Stimulated activated CD8-positive, alpha-beta memory T cell treated with anti-CD3 and anti-CD28 coated beads, Interleukin-4, amount 100 ng/mL, for 1 hour (primary cell): ENCODE measurements at places on chromosomes 11 and 22.

GRCh38 chr11:128892866-128893565 lies 1.9 kb downstream of the KCNJ5 start:
- DNase-seq: no peak

GRCh38 chr11:12170501-12170900 lies 60.1 kb downstream of the MICAL2 start:
- no peak for DNase-seq

- DNase-seq: no peak
These were observed 63.3 kb upstream of the GRIK4 start for GRCh38 chr11:120448240-120448639.

- no peak for DNase-seq
These were observed 61.4 kb upstream of the OLFML1 start for GRCh38 chr11:7423946-7424345.

- DNase-seq: no peak
These were observed 31.5 kb downstream of the SLC35F2 start for GRCh38 chr11:107827041-107827440.

DNA sequence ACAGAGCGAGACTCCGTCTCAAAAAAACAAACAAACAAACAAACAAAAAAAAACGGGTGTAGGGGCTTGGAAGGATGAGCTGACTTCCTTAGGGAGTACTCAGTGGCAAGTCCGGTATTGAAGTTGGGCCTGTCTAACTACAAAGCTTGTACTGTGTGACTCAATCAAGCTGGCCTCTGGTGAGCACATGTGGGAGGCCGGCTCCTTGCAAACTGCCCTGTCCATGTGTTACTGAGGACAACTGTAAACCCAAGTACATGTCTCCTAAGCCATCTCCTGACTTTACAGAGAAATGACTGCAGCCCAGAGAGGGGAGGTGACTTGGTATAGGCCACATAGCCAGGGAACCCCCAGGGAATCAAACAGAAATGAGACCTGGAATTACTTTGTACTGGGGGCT lies 11.6 kb downstream of the RIBC2 start:
- no peak for DNase-seq

GRCh38 chr11:114216796-114217180 lies 79.4 kb upstream of the NNMT start:
- DNase-seq: no peak

DNA sequence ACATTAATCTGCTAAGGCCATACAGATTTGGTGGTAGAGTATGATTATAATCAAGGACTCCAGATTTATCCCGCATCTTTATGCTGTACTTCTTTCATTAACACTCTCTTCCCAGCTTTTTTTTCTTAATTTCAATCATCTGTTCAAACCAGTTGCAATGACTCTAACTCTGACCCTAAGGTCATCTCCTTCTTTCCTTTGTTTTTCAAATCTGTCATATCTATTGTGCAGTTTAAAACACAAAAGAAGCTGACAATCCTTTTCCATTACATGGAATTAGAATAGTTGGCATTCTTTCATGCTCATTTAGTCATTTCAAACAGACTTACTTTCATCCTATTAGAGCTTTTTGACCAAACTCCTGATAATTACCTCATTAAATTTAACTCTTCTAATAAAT lies 53.6 kb upstream of the GRM5 start:
- DNase-seq: no peak

DNA sequence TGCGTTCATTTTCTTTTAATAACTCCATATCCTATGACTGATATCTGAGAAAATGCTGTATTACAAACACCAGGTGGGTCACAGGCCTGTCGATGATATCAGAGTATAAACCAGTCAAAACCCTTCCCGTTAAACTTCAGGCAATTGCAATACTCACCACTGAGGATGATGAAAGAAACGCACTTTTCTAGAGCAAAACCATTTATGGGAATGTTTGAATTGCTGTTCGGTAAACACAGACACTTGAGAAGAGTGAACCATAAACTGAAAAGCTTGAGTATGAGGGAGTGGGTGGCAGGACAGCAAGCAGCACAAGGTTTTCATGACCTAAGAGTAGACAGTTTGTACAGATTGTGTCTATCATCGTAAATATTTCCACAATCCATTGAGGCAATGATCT lies 139.8 kb upstream of the CEP126 start:
- no peak for DNase-seq

DNA sequence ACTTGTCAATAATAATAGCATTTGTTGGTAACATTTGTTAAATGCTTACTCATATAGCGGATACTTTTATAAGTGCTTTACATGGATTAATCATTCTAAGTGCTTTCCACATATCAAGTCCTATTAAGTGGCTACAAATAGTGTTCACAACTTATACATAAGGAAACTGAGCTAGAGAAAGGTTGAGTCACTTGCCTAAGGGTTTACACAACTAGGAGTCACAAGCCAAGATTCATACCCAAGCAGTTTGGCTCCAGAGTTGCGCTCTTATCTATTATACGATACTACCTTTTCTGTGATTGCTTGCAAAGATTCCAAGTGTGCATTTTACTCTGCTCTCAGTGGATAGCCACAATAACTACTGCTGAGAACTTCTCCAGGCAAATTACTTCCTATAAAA lies 215.9 kb upstream of the CCDC90B start:
- no peak for DNase-seq

DNA sequence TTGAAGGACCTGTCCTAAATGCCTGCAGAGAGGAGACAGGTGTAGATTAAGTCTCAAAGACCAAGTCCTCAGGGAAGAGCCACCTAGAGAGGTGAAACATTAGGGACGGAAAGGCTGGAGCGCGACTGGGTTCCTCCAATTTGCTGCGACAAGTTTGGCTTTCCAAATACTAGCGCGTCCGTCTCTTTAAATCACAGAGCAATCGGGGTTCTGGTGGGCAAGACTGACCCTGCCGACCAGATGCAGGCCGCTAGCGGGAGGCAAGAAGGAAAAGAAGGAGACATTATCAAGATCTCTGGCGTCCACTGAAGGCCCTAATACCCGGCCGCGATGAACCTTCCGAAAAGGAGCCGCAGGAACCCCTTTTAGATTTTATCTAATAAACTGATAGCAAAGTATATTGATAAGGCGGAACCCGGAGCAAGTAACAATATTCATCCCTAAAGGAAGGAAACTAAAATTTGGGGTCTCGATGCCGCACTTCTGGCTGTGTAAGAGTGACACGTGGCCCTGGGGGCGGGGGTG lies 128.2 kb upstream of the C11orf58 start:
- no peak for DNase-seq

DNA sequence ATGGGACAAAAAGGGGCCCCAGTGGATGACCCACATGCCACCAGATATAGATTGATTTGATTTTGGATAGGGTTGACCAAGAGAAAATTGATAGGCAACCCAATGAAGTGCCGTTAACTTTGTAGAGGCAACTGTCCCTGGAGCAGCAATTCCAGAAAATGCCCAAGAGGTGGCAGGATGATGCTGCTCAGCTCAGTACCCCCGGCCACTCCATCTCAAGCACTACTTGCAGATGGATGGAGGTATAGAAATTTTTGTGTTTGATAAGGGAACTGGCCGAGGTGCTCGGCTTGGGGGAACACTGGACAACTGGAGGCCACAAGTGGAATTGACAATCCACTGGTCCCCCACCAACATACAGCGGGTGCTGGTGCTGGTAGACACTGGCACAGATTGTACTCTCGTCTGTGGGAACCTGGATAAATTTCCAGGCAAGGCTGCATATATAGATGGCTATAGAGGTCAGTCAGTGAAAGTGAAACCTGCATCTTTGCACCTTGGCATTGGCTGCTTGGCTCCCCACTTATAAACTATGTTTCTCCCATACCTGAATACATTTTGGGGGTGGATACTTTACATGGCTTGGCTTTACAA lies 86.3 kb downstream of the CCDC83 start:
- no peak for DNase-seq

DNA sequence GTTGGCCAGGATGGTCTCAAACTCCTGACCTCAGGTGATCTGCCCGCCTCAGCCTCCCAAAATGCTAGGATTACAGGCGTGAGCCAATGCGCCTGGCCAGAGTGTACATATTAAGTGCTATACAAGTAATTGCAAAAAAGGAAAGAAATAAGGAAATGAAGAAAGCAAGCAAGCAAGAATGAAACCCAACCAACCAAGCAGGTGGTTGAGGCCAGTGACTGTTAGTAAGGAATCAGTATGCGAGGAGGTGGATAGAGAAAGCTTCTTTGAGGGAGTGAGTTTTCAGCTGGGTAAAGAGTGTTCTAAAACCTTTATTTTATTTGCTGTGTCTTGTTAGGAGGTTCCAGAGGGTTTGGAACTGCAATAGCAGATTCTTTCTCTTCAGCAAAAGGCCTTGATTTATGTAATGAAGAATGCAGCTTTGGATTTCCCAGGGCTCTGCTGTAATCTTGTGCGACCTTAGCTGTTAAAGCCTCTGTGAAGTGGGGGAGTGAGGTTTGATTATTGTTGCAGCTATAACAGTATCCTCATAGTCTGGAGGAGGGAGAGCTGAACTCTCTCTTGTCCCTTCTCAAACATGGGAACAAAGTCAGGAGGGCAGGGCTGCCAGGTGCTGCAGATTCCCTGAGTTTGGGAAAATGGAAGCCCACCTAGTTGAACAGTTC lies 5.7 kb downstream of the AMPD3 start:
- DNase-seq: no peak

GRCh38 chr11:120666121-120666639 lies 154.6 kb downstream of the GRIK4 start:
- DNase-seq: no peak

DNA sequence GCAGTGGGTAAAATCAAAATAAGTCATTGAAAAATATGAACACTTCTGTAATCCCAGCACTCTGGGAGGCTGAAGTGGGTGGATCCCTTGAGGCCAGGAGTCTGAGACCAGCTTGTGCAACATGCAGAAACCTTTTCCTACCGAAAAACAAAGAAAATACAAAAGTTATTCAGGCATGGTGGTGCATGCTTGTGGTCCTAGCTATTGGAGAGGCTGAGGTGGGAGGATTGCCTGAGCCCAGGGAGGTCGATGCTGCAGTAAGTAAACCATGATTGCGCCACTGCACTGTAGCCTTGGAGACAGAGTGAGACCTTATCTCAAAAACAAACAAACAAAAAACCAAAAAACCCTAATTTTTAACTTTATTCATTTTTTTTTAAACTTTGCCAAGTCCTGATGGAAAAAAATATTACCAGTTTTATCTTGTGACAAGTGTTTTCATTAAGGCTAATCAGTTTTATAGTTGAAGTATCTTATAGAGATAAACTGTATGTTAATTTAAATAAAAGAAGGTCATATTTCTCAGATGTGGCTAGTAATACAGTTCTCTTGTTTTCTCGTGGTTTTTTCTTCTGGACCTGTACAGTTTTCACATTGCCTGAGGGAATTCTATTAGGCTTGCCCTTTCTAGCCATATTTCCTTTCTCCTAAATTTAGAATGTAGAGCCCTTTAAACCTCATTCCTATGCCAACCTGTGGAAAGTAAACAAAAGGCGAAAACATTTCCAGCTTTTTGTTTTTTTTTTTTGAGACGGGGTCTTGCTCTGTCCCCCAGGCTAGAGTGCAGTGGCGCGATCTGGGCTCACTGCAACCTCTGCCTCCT lies 9.4 kb downstream of the HIPK3 start:
- DNase-seq: no peak

DNA sequence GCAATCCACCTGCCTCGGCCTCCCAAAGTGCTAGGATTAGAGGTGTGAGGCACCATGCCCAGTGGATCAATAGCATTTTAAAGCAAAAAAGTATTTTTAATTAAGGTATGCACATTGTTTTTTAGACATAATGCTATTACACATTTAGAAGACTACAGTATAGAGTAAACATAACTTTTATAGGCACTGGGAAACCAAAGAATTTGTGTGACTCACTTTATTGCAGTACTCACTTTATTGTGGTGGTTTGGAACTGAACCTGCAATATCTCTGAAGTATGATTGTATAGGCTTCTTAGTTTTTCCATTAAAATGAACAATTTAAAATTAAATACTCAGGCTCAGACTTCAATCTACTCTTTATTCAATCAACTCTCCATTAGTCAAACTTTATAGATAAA lies 17.5 kb upstream of the CD3E start:
- no peak for DNase-seq

DNA sequence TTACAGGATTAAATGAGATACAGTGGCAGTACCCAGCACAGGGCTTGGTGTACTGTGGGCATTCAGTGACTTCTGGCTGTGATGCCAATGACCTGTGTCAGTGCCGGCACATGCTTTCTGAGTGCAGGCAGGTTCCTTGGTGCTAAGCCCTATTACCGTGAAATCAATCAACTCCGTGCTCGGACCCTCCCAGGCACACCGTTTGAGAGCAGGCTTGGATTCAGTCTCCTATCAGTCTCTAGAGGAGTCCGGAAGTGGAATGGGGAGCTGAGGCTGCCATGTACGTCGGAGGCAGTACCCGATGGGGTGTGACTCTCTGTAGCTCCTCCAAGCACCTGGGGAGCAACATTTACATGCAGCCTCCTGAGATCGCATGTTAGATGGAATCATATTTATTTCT lies 42.6 kb downstream of the CACNG2 start:
- DNase-seq: no peak

GRCh38 chr11:90251599-90251998 lies 28.8 kb upstream of the CHORDC1 start:
- DNase-seq: no peak
